ENCODE measurements at places on chromosomes 1 and 21. TPM values are rescaled to one million over a fixed set of nuclear protein-coding genes. Genes with fewer than 3 reads are reported as not detected.

Gene DEPDC1
- total RNA-seq = 25.3 TPM

Gene TMPRSS15
- not detected for total RNA-seq

Gene LAMC1
- total RNA-seq = 279 TPM

Gene TAS1R3
- 0.48 TPM for total RNA-seq

Gene DMBX1
- total RNA-seq = not detected

Gene KCNE2
- not detected for total RNA-seq

Gene ASTN1
- total RNA-seq = 6.3 TPM

Gene CYP4X1
- 7.0 TPM for total RNA-seq

Gene NUDT17
- 5.9 TPM for total RNA-seq

Gene SLC25A44
- 5.7 TPM for total RNA-seq

Gene FCER1G
- total RNA-seq = 15.9 TPM

Gene METTL18
- 14.8 TPM for total RNA-seq

Gene GSTM1
- not detected for total RNA-seq

Gene CFAP57
- 0.11 TPM for total RNA-seq

Gene TIE1
- total RNA-seq = 38.5 TPM

Gene IL24
- not detected for total RNA-seq

Gene SAMSN1
- total RNA-seq = 16.2 TPM

Gene RNF186
- total RNA-seq = not detected

Gene ACOT11
- 18.8 TPM for total RNA-seq

Gene FAM78B
- 1.1 TPM for total RNA-seq

Gene PAQR6
- 0.79 TPM for total RNA-seq

Gene NBPF10
- 4.7 TPM for total RNA-seq

Gene FCRL6
- total RNA-seq = not detected

Gene SPRR2F
- total RNA-seq = not detected

Gene VHLL
- not detected for total RNA-seq

Gene MPL
- not detected for total RNA-seq

Gene KISS1
- total RNA-seq = not detected

Gene ICOSLG
- 2.7 TPM for total RNA-seq

Gene RHCE
- total RNA-seq = 0.85 TPM

Gene ACADM
- total RNA-seq = 90.3 TPM

Gene CIART
- total RNA-seq = 2.4 TPM

Gene ZNF683
- total RNA-seq = not detected

Gene CLEC20A
- 0.48 TPM for total RNA-seq

Gene CFHR4
- not detected for total RNA-seq

Gene RRP15
- 17.9 TPM for total RNA-seq

Gene USP24
- total RNA-seq = 74.4 TPM

Gene ANKRD65
- total RNA-seq = 5.8 TPM

Gene EXO1
- 7.9 TPM for total RNA-seq

Gene FHAD1
- 2.0 TPM for total RNA-seq

Gene FBLIM1
- total RNA-seq = 28.8 TPM

Gene WDTC1
- 16.5 TPM for total RNA-seq

Gene SLFNL1
- total RNA-seq = 0.69 TPM

Gene MACO1
- 24.4 TPM for total RNA-seq

Gene KPRP
- total RNA-seq = not detected

Gene AMY1A
- total RNA-seq = not detected

Gene ZBTB8B
- total RNA-seq = 0.79 TPM

Gene PKNOX1
- 19.2 TPM for total RNA-seq

Gene LRRIQ3
- 2.0 TPM for total RNA-seq

Gene ATP1A4
- 8.3 TPM for total RNA-seq

Gene VCAM1
- 136 TPM for total RNA-seq

Data from urinary bladder (tissue), 4 donors.